ENCODE measurements at places on chromosomes 12 and 14. TPM values are rescaled to one million over a fixed set of nuclear protein-coding genes. Genes with fewer than 3 reads are reported as not detected.

The MGP gene
- total RNA-seq: 1,381 TPM

The GRIP1 gene
- total RNA-seq: 2.5 TPM

The TBC1D30 gene
- 6.2 TPM for total RNA-seq

The ACOT6 gene
- total RNA-seq: not detected

The LYZ gene
- 112 TPM for total RNA-seq

The LIN7A gene
- total RNA-seq: 16.5 TPM

The HHIPL1 gene
- total RNA-seq: 4.2 TPM

The ART4 gene
- total RNA-seq: 0.80 TPM

The BLOC1S1 gene
- 171 TPM for total RNA-seq

The TRIM9 gene
- 5.4 TPM for total RNA-seq

The ESR2 gene
- 0.76 TPM for total RNA-seq

DNA sequence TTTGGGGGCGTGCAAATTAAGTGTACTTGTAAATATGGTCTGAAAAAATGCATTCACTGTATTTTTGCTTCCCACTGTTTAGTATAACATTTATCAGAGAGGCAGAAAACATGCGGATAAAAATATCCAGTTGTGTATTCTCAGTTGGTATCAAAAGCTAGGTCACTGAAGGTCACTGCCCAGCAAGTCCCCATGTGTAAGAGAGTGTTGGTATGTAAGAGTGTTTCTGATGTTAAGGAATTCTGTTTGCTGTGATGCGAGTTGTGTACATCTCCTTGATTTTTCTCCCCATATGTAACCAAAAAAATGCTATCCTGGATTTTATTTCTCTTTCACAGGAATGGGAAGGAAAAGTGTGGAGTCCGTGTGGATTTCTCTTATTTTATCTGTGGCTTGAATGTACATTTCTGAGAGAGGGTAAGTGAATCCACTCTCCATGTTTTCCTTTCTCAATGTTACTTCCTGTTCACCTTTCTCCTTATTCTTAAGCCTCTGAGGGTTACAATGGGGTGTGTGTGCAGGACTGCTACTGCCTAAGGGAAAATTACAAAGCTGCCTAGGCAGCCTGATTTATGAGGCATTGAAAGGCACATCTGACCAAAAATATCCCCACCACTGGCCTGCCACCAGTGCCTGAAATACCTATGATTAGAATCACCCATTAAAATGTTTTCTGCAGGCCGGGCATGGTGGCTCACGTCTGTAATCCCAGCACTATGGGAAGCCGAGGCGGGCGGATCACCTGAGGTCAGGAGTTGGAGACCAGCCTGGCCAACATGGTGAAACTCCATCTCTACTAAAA, 97.9 kb upstream of the USP44 start:
- DNase-seq: no peak

GRCh38 chr14:55116246-55117030, 12.6 kb upstream of the LGALS3 start:
- no peak for DNase-seq

GRCh38 chr12:6563448-6564050, 4.5 kb downstream of the NOP2 start:
- peak; percentile 79 for DNase-seq

- peak; percentile 68 for DNase-seq
These were observed 230.4 kb downstream of the SPTSSA start for GRCh38 chr14:34231626-34232025.
